ENCODE measurements at places on chromosomes 4 and X.

DNA sequence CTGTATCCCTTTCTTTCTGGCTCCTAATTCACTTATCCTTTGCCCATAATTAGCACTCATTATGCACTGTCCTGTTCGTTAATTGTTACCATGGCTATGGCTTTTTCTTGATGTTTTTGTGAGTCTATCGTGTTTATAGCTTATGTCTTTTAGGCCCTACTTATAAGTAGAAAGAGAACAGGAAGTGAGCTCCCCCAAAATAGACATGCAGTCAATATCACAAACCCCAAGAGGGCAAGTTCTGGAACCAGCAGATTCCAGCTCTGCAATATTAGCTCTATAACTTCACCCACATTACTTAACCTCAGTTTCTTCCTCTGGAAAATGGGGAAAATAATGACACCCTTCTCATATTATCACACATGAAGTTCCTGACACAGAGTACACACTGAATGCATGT lies 7.4 kb upstream of the HS3ST1 start:
- H3K36me3 ChIP-seq: no peaks in the 10 kb centered on the region
- peaks cover 4% of the 10 kb centered on the region for H3K4me1 ChIP-seq
- H3K4me3 ChIP-seq: no peak overlapping the region
- peaks cover 12% of the 10 kb centered on the region for H3K27me3 ChIP-seq
- no peak for DNase-seq

- H3K4me1 ChIP-seq: peaks cover under 1% of the 10 kb centered on the region
- peaks cover 15% of the 10 kb centered on the region for H3K36me3 ChIP-seq
- no peak for DNase-seq
- no peak overlapping the region for H3K27ac ChIP-seq
- no peaks in the 10 kb centered on the region for H3K27me3 ChIP-seq
Measured at GRCh38 chrX:133300591-133300990, 82.4 kb upstream of the TFDP3 start.

GRCh38 chrX:13669246-13669737 lies 16.4 kb downstream of the TCEANC start:
- no peaks in the 10 kb centered on the region for H3K36me3 ChIP-seq
- no peak overlapping the region for H3K27ac ChIP-seq
- no peak overlapping the region for H3K4me3 ChIP-seq
- H3K4me1 ChIP-seq: no peaks in the 10 kb centered on the region

DNA sequence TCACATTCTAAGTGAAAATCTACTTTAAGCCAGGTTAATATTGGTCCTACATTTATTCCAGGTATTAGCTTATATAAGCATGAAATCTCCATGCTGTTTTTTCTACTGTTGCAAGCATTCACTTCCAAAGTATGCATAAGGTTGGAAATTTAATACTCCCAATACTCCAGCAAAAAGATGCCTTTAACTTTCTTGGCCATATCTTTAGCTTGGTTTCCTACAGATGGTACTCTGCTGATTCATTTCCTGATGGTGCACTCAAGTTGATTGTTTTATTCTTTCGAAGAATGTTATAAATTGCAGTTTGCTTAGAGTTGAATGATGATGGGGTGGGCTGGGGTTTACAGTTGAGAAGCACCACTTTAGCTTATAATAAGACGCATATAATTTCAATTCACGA lies 330.2 kb downstream of the PTTG2 start:
- H3K27me3 ChIP-seq: no peaks in the 10 kb centered on the region
- H3K4me3 ChIP-seq: no peak overlapping the region

GRCh38 chr4:91257721-91258120 lies 1046.0 kb upstream of the GRID2 start:
- H3K27me3 ChIP-seq: no peaks in the 10 kb centered on the region
- no peak overlapping the region for H3K4me3 ChIP-seq
- H3K4me1 ChIP-seq: no peaks in the 10 kb centered on the region
- no peak overlapping the region for H3K27ac ChIP-seq
- no peak for DNase-seq
- H3K36me3 ChIP-seq: no peaks in the 10 kb centered on the region

GRCh38 chr4:82865592-82865991 lies 25.4 kb downstream of the SEC31A start:
- no peak overlapping the region for H3K27ac ChIP-seq
- no peak for DNase-seq
- H3K36me3 ChIP-seq: peaks cover 26% of the 10 kb centered on the region
- H3K27me3 ChIP-seq: no peaks in the 10 kb centered on the region
- no peaks in the 10 kb centered on the region for H3K4me1 ChIP-seq

- peak; percentile 5 for DNase-seq
- no peaks in the 10 kb centered on the region for H3K36me3 ChIP-seq
- H3K27ac ChIP-seq: no peak overlapping the region
- no peak overlapping the region for H3K4me3 ChIP-seq
- no peaks in the 10 kb centered on the region for H3K27me3 ChIP-seq
Measured at GRCh38 chr4:84167093-84167492, 332.0 kb downstream of the NKX6-1 start.

Measured in neural progenitor cell (in vitro differentiated cells).